ENCODE measurements at places on chromosomes 3 and 15.

DNA sequence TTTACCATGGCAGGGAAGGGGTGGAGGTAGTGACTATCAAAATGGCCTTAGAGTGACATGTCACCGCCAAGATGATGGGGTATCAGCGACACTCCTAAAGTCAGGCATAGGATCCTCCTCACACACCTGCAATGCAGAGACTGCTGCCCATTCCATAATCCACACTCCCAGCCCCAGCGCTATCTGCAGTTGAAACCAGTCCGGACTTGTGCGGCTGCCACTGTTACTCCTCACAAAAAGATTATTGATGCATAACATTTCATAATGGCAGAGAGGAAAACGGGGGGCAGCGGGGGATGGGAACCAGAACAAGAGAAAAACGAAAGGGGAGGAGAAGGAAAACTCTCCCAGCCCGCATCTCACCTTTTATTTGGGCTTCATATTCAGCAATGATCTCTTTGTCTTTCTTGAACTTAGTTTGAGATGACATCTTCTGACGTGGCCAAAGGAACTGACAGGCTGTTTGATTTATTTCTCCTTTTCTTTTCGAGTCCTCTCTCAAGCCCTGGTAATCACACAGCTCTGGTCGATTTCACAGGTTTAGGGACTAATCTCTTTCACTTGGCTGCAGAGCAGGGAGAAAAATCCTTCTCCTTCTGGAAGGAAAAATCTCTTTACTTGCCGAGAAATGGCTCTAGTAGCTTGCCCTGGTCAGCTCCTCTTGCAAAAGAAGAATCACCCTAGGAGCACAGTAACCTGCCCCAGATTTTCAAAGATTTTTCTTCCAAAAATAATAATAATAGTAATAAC is 749 bp downstream of the SRGAP3 start:
- DNase-seq: no peak

GRCh38 chr15:72227720-72228119 is 3.3 kb downstream of the PKM start:
- no peak for DNase-seq

GRCh38 chr3:8738639-8739038 is 5.0 kb downstream of the CAV3 start:
- no peak for DNase-seq

GRCh38 chr15:69467636-69468035 is 15.0 kb downstream of the RPLP1 start:
- no peak for DNase-seq

GRCh38 chr3:101988596-101988995 is 139.3 kb downstream of the NFKBIZ start:
- no peak for DNase-seq

DNA sequence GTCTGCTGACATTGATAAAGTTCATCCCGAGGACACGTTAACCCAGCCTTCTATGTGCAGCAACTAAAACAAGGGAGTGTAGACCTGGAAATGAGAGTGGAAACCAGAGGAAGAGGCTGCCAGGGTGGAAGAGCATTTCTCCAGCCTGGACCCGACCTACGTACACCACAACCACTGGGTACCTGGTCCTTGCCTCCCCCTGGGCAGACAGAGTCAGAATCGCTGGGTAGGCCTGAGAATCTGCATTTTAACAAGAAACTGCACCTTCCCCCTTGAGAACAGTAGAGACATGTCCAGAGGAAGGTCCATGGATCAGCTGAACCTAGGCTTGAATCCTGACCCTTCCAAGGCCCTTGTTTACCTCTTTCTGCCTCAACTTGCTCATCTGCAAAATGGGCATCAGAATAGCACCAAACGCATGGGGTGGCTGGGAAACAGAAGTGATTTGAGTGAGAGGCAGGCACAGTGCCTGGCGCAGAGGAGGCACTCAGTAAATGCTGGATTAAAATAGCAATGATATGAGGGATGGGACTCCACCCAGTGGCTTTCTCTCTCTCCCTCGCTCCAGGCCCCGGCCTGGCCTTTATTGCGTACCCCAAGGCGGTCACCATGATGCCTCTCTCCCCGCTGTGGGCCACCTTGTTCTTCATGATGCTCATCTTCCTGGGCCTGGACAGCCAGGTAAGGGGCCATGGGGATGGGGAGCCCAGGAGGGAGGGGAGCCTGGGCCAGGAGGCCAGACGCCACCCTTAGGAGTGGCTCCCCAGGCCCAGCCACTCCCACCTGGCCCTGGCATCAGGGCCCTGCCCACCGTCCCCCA is 66.9 kb upstream of the SLC6A1 start:
- no peak for DNase-seq

GRCh38 chr3:132242790-132243189 is 74.4 kb upstream of the ACP3 start:
- no peak for DNase-seq

GRCh38 chr15:101504866-101505609 is 15.5 kb upstream of the PCSK6 start:
- DNase-seq: no peak

- no peak for DNase-seq
Observed at GRCh38 chr3:99714146-99714545, 75.8 kb downstream of the COL8A1 start.

DNA sequence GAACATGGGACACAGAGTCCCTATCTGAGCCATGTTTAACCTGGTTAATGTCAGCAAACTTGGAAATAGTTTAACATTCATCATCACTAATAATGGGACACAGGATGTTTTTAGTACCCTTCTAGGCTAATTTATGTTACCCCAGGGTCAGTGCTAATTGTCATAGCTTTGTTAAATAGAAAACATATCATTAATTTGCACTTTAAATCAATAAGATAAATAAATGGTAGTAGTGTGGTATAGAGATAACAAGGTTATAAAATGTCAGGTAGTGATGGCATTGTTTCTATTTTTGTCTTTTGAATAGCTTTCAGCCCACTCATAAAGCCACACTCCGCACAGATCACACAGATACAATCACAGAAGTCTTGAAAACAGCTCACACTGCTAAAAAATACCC is 534.9 kb downstream of the MECOM start:
- DNase-seq: no peak

- DNase-seq: no peak
Observed at GRCh38 chr15:47725906-47726305, 8.6 kb downstream of the SEMA6D start.

DNA sequence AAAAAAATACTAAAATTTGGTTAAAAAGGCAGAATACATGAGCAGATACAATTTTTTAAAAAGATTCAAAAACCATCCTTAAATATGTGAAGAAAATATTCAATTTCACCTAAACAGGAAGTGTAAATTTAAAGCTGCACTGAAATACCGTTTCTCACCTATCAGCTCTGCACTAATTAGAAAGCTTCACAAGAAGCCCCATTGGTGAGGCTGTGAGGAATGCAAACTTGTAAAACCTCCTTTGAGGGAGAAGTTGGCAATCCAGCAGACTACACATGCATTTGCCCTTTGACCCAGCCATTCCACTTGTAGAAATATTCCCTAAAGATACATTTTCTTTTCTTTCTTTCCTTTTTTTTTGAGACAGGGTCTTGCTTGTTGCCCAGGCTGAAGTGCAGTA is 18.8 kb downstream of the BLM start:
- DNase-seq: no peak

DNA sequence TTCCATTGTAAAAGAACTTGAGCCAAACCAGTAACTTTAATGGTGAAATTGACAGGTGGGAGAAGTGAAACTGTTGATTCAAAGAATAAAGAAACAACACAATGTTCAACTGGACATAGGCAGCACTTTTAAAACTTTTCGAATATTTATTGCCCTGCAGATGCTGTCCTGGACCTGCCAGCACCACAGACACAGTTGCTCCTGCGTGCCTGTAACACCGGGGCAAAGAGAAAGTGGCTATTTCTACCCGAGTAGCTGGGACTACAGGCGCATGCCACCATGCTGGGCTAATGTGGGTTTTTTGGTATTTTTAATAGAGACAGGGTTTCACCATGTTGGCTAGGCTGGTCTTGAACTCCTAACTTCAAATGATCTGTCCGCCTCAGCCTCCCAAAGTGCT is 7.4 kb downstream of the IL5RA start:
- DNase-seq: no peak

- no peak for DNase-seq
Observed at GRCh38 chr15:99554880-99555488, 10.8 kb upstream of the MEF2A start.

DNA sequence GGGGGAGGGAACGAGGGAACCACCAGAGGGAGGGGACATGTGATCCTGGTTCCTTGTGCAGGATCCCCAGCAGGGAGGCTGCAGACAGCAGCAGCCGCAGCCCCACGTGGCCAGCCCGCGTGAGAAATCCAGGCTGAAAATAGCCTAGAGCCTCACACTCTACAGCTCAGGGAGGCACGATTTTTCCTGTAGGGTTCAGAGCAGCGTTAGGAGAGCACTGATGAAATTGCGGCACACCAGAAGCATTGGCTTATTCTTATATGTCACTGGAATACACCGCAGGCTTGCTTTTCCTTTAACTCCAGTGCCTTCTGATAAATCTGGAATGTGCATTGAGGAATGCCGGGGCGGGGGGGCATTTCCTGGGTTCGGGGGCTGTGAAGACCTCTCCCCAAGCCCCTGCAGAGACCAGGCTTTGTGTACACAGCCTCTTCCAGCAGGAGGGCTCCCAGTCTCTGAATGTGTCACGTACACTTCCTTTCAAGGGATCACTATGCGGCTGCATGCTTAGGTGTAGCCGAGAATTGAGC is 193.0 kb downstream of the ATP10A start:
- DNase-seq: no peak

- DNase-seq: no peak
Observed at GRCh38 chr3:113157408-113158030, 53.8 kb upstream of the BOC start.

DNA sequence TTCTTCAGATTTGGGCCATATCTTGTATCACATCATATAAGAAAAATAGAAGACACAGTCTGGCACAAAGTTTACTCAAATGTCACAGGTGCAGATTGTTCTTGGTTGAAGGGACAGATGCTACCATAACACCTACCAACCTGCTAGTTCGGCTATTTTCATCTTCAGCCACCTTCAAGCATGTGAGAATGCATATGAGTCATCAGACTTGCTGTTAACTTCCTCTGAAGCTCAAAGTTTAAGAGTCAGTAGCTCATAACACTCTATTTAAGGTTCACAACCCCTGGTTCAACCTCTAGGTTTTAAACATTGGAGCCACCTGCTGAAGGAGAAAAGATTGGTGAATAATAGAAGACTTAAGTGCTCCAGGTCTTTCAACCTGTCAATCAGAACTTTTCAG is 522.8 kb downstream of the NLGN1 start:
- DNase-seq: no peak

GRCh38 chr3:126440709-126440995 is 35.0 kb downstream of the ZXDC start:
- no peak for DNase-seq

GRCh38 chr3:187807086-187807862 is 62.0 kb upstream of the BCL6 start:
- no peak for DNase-seq

GRCh38 chr3:197308591-197308990 is 10.2 kb upstream of the DLG1 start:
- DNase-seq: no peak

- no peak for DNase-seq
Observed at GRCh38 chr3:155370764-155371503, 77.5 kb upstream of the STRIT1 start.

GRCh38 chr3:95595416-95596075 is 1218.8 kb upstream of the EPHA6 start:
- DNase-seq: no peak

DNA sequence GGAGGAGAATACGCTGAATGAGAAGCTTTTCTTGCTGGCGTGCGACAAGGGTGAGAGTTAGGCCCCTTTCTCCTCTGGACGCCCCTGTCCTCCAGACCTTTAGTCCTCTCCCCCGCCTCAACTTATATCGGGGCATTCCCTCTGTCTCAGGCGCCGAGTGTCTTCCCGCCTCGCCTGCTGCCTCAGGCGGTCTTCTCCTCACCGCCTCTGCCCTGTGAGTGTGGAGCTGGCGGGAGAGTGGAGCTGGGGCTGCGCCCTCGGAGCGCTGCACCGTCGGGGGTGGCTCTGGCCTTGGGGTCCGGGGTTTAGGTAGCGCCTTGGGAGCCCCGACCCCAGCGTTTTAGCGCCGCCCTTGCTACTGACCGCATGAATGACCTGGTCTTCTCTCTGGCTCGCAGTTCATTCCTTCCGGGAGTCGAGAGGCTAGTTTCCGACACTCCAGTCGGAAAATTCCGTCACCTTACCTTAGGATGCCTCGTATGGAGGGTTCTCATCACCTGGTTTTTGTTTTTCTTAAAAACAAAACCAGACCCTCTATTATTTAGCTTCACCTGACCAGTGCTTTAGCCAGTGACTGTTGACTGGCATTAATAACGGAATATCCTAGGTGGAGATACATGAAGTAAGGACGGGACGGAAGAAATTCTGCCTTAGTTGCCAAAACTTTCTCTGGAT is 985 bp downstream of the TRPC1 start:
- DNase-seq: no peak

GRCh38 chr3:52779011-52779836 is 1.8 kb downstream of the ITIH1 start:
- no peak for DNase-seq

DNA sequence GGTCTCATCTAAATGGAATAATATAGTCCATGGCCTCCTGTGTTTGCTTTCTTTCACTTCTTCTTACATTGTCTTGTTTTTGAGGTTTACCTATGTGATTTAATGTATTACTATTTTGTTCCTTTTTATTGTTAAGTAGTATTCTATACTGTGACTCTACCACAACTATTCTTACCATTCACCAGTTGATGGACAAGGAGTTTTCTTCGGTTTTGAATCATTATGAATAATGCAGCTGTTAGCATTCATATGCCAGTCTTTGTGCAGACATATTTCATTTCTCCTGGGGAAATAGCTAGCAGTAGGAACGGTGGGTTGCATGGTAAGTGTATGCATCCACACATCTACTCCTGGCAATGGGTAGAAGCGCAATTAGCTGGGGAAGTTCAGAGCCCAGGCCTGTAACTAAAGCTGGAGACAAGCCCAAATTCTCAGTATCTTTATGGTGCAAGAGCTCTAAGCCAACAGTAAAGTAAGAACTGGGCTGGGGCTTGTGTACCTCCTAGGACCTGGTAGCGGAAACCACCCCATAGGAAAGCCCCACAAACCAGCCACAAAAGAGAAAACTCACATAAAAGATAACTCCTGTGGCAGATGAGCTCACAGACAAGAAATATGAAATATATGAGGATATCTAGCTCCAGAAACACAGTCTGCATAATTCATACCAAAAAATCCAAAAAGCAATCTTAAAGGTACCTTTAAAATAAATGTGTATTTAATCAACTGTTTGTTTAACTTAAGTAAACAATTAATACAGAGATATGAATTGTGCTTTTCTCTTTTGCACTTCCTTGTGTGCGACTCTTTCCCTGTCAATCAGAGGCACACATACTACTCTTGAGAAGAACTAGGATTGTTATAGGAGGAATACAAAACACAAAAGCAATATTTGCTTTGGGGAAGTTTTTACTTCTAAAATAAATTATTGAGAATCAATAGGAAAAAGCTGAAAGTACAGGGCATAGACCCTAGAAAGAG is 2.7 kb upstream of the CSTA start:
- DNase-seq: no peak

GRCh38 chr3:8523041-8523440 is 21.4 kb downstream of the LMCD1 start:
- DNase-seq: no peak
